Activated naive CD4-positive, alpha-beta T cell treated with anti-CD3 and anti-CD28 coated beads, Interleukin-2, amount 50 U/mL, for 72 hours (primary cell): ENCODE measurements at places on chromosomes 7 and 10. TPM values are rescaled to one million over a fixed set of nuclear protein-coding genes. Genes with fewer than 3 reads are reported as not detected.

- no peak for DNase-seq
Measured at GRCh38 chr7:100515072-100515532, 23.9 kb upstream of the AGFG2 start.

- DNase-seq: no peak
Measured at GRCh38 chr10:7788639-7789286, 786 bp downstream of the ATP5F1C start.

GRCh38 chr10:72011976-72012512 is 47.8 kb downstream of the CHST3 start:
- DNase-seq: no peak

Gene FAM170B
- not detected for total RNA-seq

GRCh38 chr10:35639728-35640401 is 2.2 kb downstream of the FZD8 start:
- no peak for DNase-seq

- DNase-seq: no peak
Measured at GRCh38 chr7:3301831-3302618, 973 bp downstream of the SDK1 start.

GRCh38 chr7:954330-955238 is at the start of gene ADAP1:
TSS of gene ADAP1 (minus strand) at chr7:954680. CDS start at chr7:954477, 203 bp downstream.
- DNase-seq: peak; percentile 64

Gene SCART1
- 2.1 TPM for total RNA-seq

DNA sequence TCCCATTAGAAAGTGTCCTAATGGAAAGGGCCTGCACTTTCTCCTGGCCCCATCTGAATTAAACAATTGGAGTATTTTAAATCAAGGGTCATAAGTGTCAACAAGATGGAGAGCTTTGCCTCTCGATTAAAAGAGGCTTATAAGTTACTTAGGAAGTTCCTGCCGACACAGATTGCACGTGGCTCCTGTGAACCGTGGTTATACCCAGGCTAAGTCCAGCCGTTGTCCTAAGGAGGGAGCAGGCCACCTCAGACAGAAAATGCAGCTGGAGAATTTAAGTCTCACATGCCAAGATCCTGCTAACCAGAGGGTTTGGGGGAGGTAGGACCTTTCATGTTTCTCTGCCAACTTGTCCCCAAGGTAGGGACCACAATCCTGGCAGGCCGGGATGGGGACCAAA is 626.5 kb upstream of the GALNT17 start:
- DNase-seq: no peak

DNA sequence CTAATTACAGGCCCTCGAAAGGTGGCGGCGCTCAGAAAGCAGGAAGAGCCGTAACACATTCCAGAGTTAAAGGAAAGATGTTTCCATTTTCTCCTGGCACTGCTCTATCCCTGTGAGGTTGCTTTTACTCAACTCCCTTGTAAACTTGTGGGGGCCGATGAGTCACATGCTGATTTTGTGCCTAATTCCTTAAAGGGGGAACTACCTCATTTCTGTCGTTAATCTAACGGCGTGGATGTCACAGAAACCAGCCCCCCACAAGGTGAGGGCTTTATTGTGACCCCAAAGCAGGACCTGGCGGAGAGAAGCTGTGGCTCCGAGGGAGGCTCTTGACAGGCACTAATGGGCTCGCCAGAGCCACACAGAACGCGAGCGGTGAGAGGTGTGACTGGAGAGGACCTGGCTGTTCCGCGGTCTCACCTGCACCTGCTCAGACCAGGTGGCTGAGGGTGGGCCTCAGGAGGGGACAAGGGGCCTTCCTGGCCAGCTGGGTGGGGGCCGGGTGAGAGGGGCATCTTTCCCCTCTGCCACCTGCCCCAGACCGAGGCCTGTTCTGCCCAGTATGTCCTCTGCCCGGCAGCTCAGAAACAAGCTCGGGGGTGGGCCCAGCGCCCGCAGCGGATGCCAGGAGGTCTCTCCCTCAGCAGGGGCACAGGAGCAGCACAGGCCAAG is 50.9 kb downstream of the CALML3 start:
- peak; percentile 52 for DNase-seq

Gene LIPM
- not detected for total RNA-seq

DNA sequence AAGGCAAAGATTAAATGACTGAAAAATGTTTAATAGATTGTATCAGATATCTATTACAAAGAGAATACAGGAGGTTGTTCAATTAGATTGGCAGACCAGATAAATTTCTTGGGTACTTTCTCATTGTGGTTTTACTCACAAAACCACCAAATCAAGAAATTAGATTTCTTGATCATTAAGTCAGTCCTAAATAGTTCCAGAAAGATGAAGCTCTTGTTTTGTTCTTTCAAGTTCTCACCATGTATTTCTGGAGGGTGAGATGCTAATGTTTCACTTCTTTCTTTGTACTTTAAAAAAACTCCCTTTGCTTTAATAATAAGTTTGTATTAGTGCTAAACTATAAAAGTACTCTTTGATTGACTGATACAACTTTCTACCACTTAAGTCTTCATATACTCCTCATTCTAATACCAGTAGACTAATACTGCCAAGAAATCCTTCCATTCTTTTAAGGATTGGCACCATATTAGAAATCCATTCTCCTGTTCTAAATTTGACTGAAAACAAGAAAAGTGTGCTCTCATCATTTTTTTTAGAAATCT is 69.4 kb downstream of the RNF133 start:
- DNase-seq: no peak

DNA sequence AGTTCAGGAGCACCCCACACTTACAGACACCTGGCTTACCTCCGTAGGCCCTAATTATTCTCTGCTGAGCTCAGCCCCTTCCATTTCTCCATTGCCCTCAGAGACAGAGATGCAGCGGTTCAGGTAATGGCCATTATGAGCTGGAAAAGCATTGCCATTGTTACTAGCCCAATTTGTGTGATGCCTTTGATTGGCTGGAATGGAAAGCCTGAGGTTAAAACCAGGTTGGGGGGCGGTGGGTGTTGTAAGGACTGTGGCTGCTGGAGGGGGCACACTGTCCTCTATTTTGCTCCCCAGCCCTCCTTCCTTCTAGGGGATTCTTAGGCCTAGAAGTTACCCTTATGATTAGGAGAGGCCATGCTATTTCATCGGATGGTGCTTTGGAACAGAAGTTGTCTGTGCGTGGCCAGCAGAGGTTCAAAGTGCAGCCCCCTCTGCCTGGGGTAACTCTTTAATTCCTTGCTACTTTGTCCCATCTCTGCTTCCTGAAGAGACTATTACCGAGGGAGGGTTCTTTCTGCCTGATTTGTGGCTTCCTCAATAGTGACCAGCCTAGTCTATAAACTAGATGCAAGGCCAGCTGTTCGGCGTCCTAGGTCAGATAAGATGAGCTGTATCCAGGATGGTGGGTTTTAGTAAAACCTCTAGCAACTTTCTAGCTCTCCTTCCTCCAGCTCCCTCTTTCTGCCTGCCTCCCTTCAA is 14.2 kb upstream of the ACSL5 start:
- DNase-seq: no peak

Gene PLPP4
- total RNA-seq: not detected

GRCh38 chr10:132589681-132590080 is 52.1 kb downstream of the INPP5A start:
- DNase-seq: no peak
